Glutamatergic neuron (in vitro differentiated cells): ENCODE measurements at places on chromosomes 2 and 18. TPM values are rescaled to one million over a fixed set of nuclear protein-coding genes. Genes with fewer than 3 reads are reported as not detected.

Gene NGEF
- 7.2 TPM for total RNA-seq

GRCh38 chr2:25480561-25480960 is 138.8 kb upstream of the DNMT3A start:
- H3K4me1 ChIP-seq, result peaks cover 4% of the 10 kb centered on the region
- no peak overlapping the region for H3K27ac ChIP-seq
- H3K36me3 ChIP-seq, result peaks cover 11% of the 10 kb centered on the region
- DNase-seq, result no peak
- H3K4me3 ChIP-seq, result no peak overlapping the region

- no peak overlapping the region for H3K4me3 ChIP-seq
- peaks cover 3% of the 10 kb centered on the region for H3K27me3 ChIP-seq
- H3K27ac ChIP-seq, result no peak overlapping the region
- H3K4me1 ChIP-seq, result no peaks in the 10 kb centered on the region
- DNase-seq, result no peak
- H3K36me3 ChIP-seq, result no peaks in the 10 kb centered on the region
Observed at GRCh38 chr2:10781746-10782145, 30.8 kb downstream of the PDIA6 start.

Gene SIGLEC15
- total RNA-seq, result not detected

Gene TLX2
- total RNA-seq, result 21.2 TPM
